ENCODE measurements at places on chromosomes 12 and 14. TPM values are rescaled to one million over a fixed set of nuclear protein-coding genes. Genes with fewer than 3 reads are reported as not detected.

The CDK17 gene
- 49.9 TPM for total RNA-seq

The CAPZA3 gene
- total RNA-seq: not detected

The OLR1 gene
- total RNA-seq: under 0.01 TPM

The RACGAP1 gene
- 11.6 TPM for total RNA-seq

The GPRC5D gene
- not detected for total RNA-seq

The EIF4B gene
- total RNA-seq: 1,493 TPM

The ACOT6 gene
- not detected for total RNA-seq

The OR4K17 gene
- total RNA-seq: not detected

The TAS2R9 gene
- total RNA-seq: 0.14 TPM

The ERBB3 gene
- total RNA-seq: 35.2 TPM

The TAS2R8 gene
- not detected for total RNA-seq

The EPYC gene
- not detected for total RNA-seq

The RNASE3 gene
- total RNA-seq: not detected

The OR4E2 gene
- total RNA-seq: not detected

The RAD51AP1 gene
- total RNA-seq: 0.68 TPM

The NFE2 gene
- total RNA-seq: not detected

The SDR9C7 gene
- total RNA-seq: 2.7 TPM

The LMNTD1 gene
- total RNA-seq: 0.14 TPM

The OR6C76 gene
- not detected for total RNA-seq

The EML1 gene
- total RNA-seq: 5.5 TPM

The FAM181A gene
- total RNA-seq: not detected

The RNU4-1 gene
- not detected for total RNA-seq

The DAO gene
- not detected for total RNA-seq

The KRT75 gene
- total RNA-seq: 0.78 TPM

The RFLNA gene
- total RNA-seq: 0.34 TPM

The TAS2R43 gene
- total RNA-seq: not detected

The SIRT4 gene
- 0.68 TPM for total RNA-seq

The ESR2 gene
- 0.07 TPM for total RNA-seq

The TEX52 gene
- total RNA-seq: not detected

The ZNF891 gene
- 1.6 TPM for total RNA-seq

The MYBPC1 gene
- total RNA-seq: not detected

The IL23A gene
- 0.34 TPM for total RNA-seq

The JPH4 gene
- not detected for total RNA-seq

The OAS2 gene
- 11.1 TPM for total RNA-seq

The OVCH1 gene
- total RNA-seq: 0.28 TPM

The RNASE7 gene
- total RNA-seq: 33.8 TPM

The GPR132 gene
- under 0.01 TPM for total RNA-seq

The PDE3A gene
- total RNA-seq: not detected

The SPX gene
- total RNA-seq: 0.68 TPM

The SLC5A8 gene
- total RNA-seq: not detected

The CYP27B1 gene
- total RNA-seq: 1.5 TPM

The BDKRB2 gene
- total RNA-seq: 4.8 TPM

The KRT85 gene
- not detected for total RNA-seq

The SLC41A2 gene
- total RNA-seq: 2.1 TPM

The JDP2 gene
- 47.5 TPM for total RNA-seq

The OR6C2 gene
- not detected for total RNA-seq

The GPR68 gene
- 10.5 TPM for total RNA-seq

The FAM234B gene
- total RNA-seq: 3.4 TPM

The PAH gene
- total RNA-seq: not detected

The MYO1H gene
- total RNA-seq: under 0.01 TPM

The TMBIM6 gene
- total RNA-seq: 695 TPM

The PMEL gene
- total RNA-seq: 1.4 TPM

The NANOG gene
- total RNA-seq: under 0.01 TPM

The ANAPC5 gene
- total RNA-seq: 116 TPM

The TTC9 gene
- 5.8 TPM for total RNA-seq

The FAM90A1 gene
- not detected for total RNA-seq

The PPM1H gene
- total RNA-seq: 5.0 TPM

The VAMP1 gene
- total RNA-seq: 1.6 TPM
